ENCODE measurements at places on chromosomes 7 and 10. TPM values are rescaled to one million over a fixed set of nuclear protein-coding genes. Genes with fewer than 3 reads are reported as not detected.
A peak's percentile ranks its signal among the peaks of the same experiment; 100 is the strongest.

- no peak for DNase-seq
Measured at GRCh38 chr10:85124603-85125051, 796.2 kb downstream of the CCSER2 start.

DNA sequence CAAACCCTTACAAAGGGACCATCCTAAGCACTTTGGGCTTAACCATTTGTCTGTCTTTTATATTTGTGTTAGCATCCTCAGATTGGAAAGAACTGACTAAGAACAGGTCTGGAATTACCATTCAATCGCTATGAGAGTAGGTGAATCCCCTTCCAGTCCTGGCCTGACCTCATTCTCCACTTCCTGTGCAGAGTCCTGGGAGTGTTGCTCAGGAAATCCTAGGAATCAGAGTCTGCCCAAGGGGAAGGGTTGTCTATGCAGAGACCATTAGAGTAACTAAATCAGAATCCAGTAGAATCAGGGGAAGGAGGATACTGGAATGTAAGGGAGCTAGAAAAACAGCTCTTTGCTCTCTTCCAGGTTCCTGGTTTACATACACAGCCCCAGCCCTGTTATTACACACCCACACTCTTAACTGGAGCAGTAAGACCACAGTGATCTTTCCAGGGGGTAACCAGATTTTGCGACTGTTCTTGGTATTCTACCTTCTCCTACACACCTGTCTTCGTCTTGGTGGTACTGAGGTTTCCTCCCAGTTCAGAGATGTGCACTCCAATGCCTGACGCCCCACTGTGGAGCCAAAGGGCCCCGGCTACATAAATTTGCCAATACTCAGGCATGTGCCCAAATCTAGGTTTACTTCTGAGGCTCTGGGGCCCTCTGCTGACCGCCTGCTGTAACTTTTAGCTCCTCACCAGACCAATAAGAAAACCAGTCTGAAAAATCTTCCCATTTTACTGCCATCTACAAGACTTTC, 103.7 kb downstream of the RNF216 start:
- DNase-seq = no peak

DNA sequence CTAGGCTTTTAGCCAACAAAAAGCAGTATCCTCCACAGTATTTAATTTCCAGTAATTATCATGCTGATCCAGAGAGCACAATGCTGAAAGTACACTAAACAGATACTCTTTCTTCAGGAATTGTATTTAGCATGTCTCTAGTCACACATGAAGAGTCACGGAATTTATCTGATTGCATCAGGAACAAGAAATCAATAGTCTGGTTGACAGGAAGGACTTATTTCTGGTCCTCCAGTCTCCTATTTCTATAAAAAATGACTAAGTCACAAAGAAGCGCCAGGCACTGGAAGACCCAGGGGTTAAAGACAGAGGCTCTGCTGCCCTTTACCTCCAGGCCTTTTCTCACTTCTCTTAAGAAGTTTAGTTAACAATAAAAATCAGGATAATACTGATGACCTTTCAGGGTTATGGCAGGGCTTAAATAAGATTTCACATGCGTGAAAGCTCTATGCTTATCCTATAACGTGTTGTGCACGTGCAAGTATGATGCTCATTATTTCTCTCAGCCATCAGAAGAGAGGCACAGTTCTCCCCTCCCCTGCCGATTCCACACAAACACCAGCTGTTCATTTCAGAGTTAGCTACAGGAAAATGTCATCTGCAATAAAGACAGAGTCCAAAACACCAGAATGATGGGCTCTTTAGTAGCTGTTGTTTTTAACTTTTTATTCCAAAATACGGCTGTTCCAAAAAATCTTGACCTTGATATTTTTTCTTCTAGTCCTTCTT, 36.9 kb downstream of the SLC26A4 start:
- no peak for DNase-seq

DNA sequence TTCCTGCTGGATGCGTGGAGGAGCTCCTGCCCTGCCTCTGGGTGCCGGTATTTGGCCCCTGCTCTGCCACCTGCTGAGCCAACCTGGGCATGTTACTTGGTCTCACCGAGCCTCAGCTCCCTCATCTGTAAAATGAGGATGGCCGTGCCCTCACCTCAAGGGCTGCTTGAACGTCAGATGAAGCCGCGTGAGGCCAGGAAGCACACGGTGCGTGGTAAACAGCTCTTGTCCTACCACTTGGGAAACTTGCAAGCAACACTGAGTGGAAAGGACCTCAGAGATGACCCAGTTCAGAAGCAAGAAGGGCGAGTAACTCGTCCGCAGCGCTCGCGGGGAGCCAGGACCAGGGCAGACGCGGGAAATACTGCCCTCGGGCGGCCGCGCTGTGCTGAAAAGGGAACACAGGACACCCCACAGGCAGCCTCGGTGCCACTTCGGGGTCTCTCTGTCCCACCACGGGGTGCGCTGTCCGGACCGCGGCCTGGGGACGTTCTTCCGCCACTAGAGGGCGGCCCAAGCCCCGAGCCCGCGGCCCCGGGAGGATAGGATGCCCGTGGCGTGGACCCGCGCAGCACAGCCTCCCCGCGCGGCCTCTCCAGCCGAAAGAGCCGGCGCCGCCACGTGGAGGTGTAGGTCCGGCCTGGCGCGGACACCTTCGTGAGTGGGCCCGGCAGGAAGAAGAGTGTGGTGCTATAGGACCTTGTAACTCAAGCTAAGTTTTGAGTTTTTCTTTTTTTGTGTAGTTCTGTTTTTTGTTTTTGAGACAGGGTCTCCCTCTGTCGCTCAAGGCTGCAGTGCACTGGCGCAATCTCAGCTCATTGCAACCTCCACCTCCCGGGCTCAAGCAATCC, 94.1 kb downstream of the PRKAG2 start:
- DNase-seq = peak; percentile 62

DNA sequence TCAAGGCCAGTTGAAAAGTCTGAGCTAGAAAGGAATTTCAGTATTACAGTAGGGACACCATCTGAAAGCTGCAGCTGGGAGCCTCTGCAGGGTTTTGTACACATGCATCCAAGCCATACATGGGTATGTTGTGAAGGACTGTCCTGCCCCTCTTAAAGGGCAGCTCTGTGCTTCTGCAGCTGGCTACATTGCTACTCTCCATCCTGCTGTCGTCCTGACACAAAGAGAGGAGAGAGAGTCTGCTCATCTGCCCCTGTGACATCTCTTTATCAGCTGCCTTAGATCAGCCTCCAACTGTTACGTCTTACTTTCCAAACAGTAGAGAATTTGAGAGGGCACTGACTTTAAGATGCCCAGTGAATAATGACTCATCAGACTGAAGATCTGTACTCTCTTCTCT, 602.7 kb downstream of the SORCS3 start:
- DNase-seq = no peak

- no peak for DNase-seq
Measured at GRCh38 chr10:1184541-1185430, 128.6 kb downstream of the WDR37 start.

DNA sequence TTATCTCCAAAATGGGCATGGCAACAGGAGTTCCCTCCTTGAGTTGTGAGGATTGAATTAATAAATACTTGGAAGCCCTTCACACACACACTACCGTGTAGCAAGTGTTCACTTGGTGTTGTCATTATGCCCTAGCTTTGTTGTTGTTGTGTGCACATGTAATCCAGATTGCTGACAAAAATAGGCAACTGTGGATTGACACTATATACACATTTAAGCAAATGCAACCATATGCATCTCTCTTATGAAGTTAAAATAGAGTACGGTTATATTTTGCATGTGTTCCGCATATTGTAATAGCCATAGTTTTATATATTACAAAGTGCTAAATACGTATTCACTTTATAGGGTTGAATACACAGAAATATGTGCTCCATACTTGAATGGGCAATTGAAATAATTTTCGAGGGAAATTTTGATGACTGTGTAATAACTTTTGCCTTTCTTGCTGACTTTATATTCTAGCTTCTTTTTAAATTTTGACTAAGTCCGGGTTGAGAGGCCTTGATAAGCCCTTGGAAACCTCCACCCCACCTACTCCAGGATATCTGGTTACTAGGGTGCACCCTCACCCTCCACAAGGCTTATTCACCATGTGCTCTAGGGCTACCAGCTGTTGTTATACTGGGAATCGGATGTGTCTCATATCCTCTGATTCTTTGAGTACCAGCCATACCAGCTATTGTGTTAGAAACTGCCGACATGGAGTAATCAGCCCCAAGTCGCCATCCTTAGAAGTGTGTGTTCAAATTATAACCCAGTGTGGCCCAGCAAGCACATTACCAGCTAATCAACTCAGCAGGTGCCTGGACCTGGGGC, 265.0 kb downstream of the CAMK1D start:
- no peak for DNase-seq

The SPDYE3 gene
- total RNA-seq = not detected

DNA sequence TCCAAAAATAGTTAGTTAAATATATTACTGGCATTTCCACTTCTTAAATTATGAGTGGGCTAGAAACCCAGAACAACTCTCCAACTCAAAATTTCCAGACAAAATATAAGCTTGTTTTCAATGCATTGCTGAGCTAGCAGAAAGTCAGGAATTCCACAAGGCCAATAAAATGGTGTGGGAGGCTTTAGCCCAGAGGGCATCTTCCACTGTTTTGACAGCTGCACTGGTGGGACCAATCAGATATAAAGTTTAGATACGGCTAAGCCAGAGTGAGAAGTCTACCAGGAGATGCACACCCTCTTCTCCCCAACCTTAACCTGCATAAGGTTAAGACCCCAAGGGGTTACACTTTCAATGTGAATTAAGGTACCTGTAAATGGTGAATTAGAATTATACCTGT, 76.6 kb downstream of the AMPH start:
- DNase-seq = no peak

The PLXNA4 gene
- 2.7 TPM for total RNA-seq

DNA sequence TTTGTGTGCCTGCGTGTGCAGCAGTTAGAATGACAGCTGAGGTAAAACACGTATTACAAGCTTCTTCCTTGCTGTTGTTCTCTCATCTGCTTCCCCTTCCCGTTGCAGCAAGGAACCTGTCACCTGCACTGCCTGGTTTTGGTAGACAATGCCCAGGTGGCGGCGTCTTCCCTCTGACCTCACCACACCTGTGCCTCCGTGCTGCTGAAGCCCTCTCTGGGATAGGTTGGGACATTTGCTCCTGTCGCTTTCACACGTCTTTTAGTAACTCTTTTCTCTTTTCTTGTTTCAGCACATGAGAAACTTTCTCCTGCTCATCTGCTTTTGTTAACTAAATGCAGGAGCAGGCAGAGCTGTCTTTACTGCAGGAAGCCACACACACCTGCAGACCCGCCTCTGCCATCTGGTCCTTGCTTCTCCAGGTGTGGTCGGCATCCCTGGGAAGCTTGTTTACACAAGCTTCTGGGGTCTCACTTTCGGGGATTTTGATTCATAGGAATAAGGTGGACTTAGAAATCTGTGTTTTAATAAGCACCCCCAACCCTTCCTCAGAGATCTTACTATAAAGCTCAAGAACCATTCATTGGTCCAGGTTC, 60.7 kb upstream of the EXOC6 start:
- DNase-seq = no peak

DNA sequence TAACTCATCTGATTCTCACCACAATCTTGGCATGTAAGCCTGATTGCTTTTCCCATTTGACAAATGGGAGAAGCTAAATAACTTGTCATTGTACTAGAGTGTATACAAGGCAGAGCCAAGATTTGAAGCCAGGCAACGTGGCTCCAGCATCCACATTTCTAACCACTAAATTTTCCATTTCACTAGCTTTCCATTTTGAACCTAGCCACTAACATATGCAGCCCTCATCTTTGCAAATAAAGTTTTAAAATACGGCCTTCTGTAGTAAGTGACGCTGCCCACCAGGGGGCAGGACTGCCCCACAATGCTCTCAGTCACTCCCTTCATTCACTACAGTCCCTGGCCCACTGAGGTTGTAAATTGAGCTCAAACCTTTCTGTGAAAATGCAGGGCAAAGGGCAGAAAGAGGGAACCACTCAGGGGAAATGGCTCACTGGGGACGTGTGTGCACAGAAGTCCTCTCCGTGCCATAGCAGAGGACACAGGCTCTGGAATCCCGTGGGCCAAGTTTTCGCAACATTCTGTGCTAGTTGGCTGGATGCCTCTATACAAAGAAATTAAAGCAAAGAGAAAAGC, 315.7 kb downstream of the TNS3 start:
- no peak for DNase-seq

DNA sequence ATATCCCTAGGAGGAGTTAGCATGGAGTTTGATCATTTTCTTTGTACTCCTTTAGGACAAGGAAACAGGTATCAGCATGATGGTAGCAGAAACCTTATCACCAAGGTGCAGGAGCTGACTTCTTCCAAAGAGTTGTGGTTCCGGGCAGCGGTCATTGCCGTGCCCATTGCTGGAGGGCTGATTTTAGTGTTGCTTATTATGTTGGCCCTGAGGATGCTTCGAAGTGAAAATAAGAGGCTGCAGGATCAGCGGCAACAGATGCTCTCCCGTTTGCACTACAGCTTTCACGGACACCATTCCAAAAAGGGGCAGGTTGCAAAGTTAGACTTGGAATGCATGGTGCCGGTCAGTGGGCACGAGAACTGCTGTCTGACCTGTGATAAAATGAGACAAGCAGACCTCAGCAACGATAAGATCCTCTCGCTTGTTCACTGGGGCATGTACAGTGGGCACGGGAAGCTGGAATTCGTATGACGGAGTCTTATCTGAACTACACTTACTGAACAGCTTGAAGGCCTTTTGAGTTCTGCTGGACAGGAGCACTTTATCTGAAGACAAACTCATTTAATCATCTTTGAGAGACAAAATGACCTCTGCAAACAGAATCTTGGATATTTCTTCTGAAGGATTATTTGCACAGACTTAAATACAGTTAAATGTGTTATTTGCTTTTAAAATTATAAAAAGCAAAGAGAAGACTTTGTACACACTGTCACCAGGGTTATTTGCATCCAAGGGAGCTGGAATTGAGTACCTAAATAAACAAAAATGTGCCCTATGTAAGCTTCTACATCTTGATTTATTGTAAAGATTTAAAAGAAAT, 4.8 kb downstream of the BAMBI start:
- DNase-seq = no peak

- DNase-seq = no peak
Measured at GRCh38 chr7:128053023-128053422, 21.8 kb upstream of the LRRC4 start.

The NPSR1 gene
- not detected for total RNA-seq

GRCh38 chr10:90658791-90659190, 199.0 kb downstream of the HTR7 start:
- no peak for DNase-seq

DNA sequence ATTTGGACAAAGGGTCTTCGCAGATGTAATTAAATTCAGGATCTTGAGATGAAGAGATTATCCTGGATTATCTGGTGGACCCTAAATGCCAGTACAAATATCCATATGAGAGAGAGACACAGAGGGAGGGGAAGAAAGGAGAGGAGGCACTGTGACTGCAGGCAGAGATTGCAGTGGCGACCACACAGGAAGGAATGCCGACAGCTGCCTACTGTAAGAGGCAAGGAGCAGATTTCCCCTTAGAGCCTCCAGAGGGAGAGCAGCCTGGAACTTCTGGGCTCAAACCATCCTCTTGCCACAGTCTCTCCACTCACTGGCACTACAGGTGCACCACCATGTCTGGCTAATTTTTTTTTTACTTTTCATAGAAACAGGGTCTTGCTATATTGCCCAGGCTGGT, 152.3 kb downstream of the SDK1 start:
- no peak for DNase-seq

The ITIH2 gene
- not detected for total RNA-seq

- DNase-seq = no peak
Measured at GRCh38 chr7:51289623-51290303, 26.8 kb downstream of the COBL start.

The ALOX5 gene
- total RNA-seq = 14.9 TPM

- DNase-seq = no peak
Measured at GRCh38 chr7:76193883-76194282, 7.8 kb upstream of the SRRM3 start.

- no peak for DNase-seq
Measured at GRCh38 chr10:10897400-10897799, 120.3 kb upstream of the CELF2 start.

The SEC31B gene
- 24.8 TPM for total RNA-seq

- no peak for DNase-seq
Measured at GRCh38 chr10:14731875-14732512, 42.7 kb downstream of the FAM107B start.

Data from mucosa of descending colon (tissue), 3 donors.